Heart right ventricle (tissue), 16 donors: ENCODE measurements at places on chromosomes 7 and 10.
A peak's percentile ranks its signal among the peaks of the same experiment; 100 is the strongest.

GRCh38 chr7:54069843-54070242 lies 472.3 kb upstream of the VSTM2A start:
- DNase-seq = no peak

DNA sequence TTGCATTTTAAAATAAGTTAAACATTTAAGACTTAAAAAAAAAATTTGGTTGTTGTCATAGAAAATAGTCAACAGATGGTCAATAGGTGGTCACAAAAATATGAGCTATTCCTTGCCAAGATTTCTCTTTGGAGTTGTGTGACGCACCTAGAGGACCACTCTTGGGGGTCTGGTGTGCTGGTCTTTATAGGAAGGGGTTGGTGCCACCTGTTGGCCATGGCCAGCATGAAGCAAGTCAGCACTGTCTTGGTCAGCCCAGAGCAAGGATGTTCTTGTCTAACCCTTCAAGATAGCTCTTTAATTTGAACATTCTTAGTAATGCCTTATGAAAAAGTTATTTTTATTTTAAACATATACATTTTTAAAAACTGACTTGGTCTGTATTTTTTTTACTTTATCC lies 267.9 kb upstream of the CNTNAP2 start:
- no peak for DNase-seq

DNA sequence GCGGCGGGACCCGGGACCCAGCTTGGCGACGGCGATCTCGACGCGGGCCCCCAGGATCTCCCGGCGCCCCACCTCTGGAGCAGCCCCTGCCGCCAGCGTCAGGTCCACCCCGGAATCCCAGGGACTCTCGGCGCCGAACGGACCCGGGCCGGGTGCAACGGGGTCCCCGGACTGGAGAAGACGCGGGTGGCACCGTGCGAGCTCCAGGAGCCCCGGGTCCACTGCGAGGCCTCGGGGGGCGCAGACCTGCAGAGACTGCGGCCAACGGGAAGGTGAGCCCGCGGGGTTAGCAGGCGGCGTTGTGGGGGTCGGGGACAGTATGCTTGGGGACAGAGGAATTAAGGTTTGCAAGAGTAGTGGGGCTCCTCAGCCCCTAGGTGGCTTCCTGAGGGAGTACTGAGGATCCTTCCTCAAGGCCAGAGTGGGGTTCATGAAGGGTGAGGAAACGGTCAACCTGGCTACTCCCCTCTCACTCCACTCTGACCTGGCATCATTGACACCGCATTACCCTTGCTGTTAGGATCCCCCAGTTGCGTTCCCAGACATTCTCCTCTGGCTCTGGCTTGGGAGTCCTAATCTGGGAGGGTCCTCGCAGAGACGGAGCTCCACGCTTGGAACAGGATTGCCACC lies 353 bp downstream of the EPHB6 start:
- no peak for DNase-seq

GRCh38 chr7:135748770-135749169 lies at the start of gene FAM180A:
Gene FAM180A, minus strand, starts transcription at chr7:135748813. Its CDS starts 233 bp downstream, at chr7:135748580.
- DNase-seq = peak; percentile 64

DNA sequence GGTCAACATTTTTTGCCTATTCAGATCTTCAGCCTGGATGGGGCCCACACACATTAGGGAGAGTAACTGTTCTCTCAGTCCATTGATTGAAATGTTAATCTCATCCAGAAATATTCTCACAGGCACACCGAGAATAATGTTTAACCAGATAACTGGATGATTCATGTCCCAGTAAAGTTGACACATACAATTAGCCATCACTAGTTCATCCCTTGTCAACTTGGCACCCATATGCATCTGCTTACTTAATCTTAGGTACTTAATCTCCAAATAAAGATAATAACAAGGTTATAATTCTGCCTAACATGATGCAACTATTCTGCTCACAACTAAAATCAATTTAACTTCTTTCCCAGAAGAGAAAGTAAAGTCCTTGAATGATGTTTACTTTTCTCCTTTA lies 502.6 kb downstream of the ADRA2A start:
- DNase-seq = no peak

DNA sequence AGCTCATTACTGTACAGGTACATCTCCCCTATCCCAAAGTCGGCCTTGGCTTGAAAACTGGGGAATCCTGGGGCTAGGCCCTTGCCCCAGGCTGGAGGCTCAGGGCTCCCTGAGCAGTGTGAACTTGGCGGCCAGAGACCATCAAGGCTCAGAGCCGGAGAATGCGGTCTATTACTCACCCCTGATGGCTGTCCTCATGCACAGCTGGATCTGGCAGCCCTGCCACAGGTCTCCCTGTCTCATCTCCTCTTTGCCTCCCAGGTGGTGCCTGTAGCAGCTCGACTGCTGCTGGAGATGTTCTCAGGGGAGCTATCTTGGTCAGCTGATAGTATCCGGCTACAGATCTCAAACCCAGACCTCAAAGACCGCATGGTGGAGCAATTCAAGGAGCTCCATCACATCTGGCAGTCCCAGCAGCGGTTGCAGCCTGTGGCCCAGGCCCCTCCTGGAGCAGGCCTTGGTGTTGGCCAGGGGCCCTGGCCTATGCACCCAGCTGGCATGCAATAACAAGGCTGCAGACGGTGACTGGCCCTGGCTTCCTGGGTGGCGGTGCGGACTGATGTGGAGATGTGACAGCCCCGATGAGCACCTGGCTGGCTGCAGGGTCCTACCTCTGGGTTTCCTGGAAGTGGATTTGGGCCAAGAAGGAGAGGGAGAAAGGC lies 10.7 kb downstream of the IRF5 start:
- no peak for DNase-seq

DNA sequence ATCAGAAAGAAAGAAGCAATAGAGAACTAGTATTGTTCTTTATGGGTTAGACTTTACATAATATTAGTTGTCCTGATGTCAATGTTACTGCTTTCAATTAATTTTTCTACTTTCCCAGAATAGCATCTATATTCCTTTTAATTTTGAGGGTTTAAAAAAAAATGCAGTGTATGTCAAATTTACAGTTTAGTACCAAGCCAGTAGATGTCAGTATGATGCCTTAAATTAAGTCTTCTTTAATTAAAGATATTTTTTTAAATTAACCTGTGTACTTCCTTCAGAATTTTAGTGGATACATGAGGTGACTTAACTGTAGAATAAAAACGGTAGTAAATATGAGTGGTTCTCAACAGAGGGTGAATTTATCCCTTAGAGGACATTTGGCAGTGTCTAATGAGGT lies 35.2 kb upstream of the STOX1 start:
- no peak for DNase-seq

DNA sequence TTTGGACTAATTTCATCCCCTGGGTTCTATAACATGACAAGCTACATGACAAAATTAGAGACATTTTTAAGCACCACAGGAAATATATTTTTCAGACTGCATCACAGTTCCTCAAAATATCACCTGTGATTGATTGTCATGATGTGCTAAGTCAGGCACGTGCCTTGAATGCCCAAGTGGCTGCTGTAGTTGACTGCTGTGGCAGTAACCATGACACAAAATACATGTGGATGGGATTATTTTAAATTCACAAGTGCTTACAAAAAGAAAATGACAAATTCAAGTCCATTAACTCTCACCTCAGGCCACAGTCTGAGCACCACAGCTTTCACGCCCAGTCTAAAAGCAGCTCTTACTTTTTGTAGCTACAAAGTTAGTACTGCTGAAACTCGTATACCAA lies 45.5 kb downstream of the TNPO3 start:
- DNase-seq = no peak
